ENCODE measurements at places on chromosomes 4 and X.

DNA sequence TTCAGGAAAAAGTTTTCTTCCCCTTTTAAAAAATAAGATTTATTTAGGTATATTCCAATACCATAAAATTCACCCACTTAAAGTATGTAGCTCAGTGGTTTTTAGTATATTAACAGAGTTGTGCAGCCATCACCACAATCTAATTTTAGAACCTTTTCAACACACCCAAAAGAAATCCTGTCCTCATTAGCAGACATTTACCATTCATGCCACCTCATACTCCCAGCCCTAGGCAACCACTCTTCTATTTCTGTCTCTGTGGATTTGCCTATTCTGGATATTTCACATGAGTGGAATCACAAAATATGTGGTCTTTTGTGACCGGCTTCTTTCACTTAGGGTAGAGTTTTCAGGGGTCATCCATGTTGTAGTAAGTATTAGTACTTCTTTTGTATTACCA lies 7.4 kb downstream of the ZNF81 start:
- DNase-seq = no peak

DNA sequence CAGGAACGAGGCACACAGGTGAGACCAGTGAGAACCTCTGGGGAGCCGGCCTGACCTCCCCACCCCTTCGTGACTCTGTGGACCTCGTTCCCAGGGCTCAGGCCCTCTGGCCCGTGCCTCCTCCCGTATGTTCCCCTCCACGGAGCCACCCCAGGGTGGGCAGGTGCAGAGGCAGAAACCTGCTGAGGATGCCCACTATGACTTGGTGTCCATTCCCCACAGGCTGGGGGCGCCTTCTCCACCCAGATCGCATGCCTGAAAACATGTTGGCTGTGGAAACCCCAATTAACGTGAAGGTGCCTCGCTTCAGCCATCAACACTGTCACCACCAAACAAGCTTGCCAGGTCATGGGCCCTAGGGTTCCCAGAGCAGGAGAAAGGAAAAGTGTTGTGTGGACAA lies 27.0 kb downstream of the BLOC1S4 start:
- no peak for DNase-seq

GRCh38 chrX:113212052-113212451 lies 371.4 kb upstream of the AMOT start:
- no peak for DNase-seq

- DNase-seq = no peak
Measured at GRCh38 chr4:2222838-2223237, 19.1 kb downstream of the HAUS3 start.

DNA sequence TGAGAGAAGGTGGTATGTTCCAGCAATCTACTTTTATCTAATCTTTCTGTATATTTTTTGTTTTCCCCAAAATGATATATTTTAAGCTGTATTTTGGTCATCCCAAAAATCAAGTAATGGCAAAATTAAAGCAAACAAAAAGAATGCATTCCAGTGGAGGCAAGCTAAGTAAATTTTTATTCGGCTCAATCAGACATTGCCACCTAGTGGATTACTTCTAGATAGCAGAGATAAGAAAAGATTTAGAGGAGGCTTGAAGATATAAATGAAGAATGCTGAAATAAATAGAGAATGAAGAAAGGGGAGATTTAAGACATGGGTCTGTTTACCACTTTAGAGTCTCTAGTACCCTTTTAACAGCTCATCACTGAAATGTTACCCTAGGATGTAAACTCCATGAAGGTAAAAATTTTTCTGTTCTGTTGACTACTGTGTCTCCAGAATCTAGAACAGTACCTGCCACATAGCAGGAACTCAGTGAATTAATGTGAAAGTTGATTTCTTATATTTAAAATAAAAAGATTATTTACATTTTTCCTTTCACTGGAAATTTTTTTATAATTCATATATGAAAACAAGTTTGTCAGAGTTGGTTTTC lies 110.9 kb upstream of the ANK2 start:
- DNase-seq = no peak

- DNase-seq = no peak
Measured at GRCh38 chr4:161061046-161061445, 1102.8 kb downstream of the FSTL5 start.

GRCh38 chr4:143140696-143141095 lies 44.0 kb upstream of the USP38 start:
- no peak for DNase-seq

DNA sequence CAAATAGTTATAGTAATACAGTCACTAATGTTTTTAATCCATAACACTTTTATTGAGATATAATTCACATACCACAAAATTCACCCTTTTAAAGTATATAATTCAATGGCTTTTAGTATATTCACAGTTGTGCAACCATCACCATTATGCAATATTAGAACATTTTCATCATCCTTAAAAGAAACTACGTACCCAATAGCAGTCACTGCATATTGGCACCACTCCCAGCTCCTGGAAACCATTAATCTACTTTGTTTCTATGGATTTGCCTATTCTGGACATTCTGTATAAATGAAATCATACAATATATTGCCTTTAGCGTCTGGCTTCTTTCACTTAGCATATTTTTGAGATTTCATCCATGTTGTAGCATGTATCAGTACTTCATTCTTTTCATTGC lies 99.3 kb downstream of the AMMECR1 start:
- DNase-seq = no peak

- DNase-seq = no peak
Measured at GRCh38 chr4:168220893-168221292, 97.7 kb downstream of the DDX60 start.

DNA sequence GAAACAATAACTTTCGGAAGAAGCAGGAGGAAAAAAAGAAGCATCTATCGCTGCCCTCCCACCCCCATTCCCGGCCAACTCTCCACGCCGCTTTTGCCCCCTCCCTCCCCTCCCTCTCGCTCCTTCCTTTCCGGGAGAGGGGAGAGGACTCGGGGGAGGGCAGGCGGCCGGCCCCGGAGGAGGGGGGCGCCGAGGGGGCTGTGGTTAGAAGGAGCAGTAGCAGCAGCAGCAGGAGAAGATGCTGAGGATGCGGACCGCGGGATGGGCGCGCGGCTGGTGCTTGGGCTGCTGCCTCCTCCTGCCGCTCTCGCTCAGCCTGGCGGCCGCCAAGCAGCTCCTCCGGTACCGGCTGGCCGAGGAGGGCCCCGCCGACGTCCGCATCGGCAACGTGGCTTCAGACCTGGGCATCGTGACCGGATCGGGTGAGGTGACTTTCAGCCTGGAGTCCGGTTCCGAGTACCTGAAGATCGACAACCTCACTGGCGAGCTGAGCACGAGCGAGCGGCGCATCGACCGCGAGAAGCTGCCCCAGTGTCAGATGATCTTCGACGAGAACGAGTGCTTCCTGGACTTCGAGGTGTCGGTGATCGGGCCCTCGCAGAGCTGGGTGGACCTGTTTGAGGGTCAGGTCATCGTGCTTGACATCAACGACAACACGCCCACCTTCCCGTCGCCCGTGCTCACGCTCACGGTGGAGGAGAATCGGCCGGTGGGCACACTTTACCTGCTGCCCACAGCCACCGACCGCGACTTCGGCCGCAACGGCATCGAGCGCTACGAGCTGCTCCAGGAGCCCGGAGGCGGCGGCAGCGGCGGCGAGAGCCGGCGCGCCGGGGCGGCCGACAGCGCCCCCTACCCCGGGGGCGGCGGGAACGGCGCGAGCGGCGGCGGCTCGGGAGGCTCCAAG lies 1.3 kb downstream of the PCDH7 start:
- DNase-seq = no peak

All from cerebellar nuclear complex (tissue), 1 donor.